ENCODE measurements at places on chromosomes 5 and 9.

DNA sequence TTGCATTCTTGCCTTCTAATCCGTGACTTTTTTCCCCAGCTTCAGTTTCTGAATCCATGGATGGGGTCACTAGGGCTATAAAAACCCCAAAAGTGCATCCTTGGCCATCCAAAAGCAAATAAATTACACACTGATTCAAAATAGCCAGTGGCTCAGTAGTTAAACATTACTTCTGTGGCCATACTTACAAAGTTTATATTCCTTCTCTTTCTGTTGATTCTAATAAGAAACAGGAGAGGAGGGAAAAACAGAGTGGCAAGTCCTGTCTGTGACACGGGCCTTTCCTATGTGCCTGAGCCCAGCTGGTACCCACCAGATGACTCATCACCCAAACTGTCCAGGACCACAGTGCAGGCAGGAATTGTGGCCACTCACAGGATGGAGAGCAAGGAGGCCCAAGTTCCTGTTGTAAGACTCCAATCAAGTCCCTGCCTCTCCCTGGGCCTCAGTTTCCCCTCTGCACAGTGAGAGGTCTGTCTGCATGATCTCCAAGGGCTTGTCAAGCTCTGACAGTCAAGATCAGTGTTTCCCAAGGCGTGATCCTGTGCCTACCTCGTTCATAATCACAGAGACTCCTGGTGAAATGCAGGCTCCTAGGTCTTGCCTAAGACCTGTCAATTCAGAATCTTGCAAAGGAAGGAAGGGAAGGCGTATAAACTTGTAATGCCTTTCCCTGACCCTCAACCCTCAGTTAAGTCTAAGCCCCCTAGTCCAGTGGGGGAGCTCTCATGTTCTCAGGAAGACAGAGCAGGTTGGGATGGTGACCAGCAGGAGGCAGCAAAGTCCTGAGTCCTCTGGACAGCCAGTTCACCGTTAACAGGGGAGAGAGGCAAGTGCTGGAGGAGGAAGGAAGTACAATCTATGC lies 29.5 kb downstream of the TNIP1 start:
- DNase-seq, result peak; percentile 53
- H3K27ac ChIP-seq, result no peak overlapping the region
- no peaks in the 10 kb centered on the region for H3K4me1 ChIP-seq

GRCh38 chr9:25681266-25681665 lies 3.0 kb upstream of the TUSC1 start:
- H3K4me1 ChIP-seq, result no peaks in the 10 kb centered on the region
- no peaks in the 10 kb centered on the region for H3K36me3 ChIP-seq
- DNase-seq, result no peak
- no peak overlapping the region for H3K27ac ChIP-seq
- no peaks in the 10 kb centered on the region for H3K27me3 ChIP-seq

GRCh38 chr5:66597183-66597757 lies 1.1 kb downstream of the MAST4 start:
- no peak for DNase-seq
- H3K27me3 ChIP-seq, result no peaks in the 10 kb centered on the region
- no peaks in the 10 kb centered on the region for H3K36me3 ChIP-seq
- peaks cover 3% of the 10 kb centered on the region for H3K4me1 ChIP-seq
- H3K4me3 ChIP-seq, result peak overlapping the region; percentile 88

- H3K4me1 ChIP-seq, result peaks cover 11% of the 10 kb centered on the region
- no peak overlapping the region for H3K27ac ChIP-seq
- DNase-seq, result peak; percentile 9
- no peak overlapping the region for H3K4me3 ChIP-seq
- H3K27me3 ChIP-seq, result no peaks in the 10 kb centered on the region
These were observed 64.0 kb downstream of the CARTPT start for GRCh38 chr5:71782771-71783770.

- H3K4me1 ChIP-seq, result peaks cover 5% of the 10 kb centered on the region
- no peak for DNase-seq
- no peak overlapping the region for H3K4me3 ChIP-seq
- no peak overlapping the region for H3K27ac ChIP-seq
- H3K36me3 ChIP-seq, result no peaks in the 10 kb centered on the region
These were observed 28.8 kb downstream of the TTC39B start for GRCh38 chr9:15278091-15278687.

DNA sequence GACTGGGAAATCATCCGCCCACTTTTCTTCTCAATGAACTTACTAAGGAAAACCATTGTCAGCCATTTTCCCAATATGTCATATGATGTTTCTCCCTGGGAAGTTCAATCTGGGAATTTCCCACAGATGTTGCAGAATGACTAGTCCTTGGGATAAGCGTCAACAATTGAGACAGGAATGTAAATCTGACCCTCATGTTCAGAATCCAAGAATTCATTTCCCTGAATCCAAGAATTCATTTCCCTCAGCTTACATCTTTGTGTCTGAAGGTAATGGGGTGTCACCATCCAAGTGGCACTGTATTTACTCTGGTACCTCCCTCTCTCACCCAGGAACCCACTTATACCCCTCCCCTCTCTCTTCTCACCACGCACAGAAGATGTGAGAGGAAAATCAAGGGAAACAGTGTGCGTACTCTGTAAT lies 7.4 kb downstream of the KLF9 start:
- peaks cover 61% of the 10 kb centered on the region for H3K4me1 ChIP-seq
- H3K27me3 ChIP-seq, result no peaks in the 10 kb centered on the region
- peak overlapping the region; percentile 56 for H3K27ac ChIP-seq
- no peaks in the 10 kb centered on the region for H3K36me3 ChIP-seq
- no peak overlapping the region for H3K4me3 ChIP-seq

DNA sequence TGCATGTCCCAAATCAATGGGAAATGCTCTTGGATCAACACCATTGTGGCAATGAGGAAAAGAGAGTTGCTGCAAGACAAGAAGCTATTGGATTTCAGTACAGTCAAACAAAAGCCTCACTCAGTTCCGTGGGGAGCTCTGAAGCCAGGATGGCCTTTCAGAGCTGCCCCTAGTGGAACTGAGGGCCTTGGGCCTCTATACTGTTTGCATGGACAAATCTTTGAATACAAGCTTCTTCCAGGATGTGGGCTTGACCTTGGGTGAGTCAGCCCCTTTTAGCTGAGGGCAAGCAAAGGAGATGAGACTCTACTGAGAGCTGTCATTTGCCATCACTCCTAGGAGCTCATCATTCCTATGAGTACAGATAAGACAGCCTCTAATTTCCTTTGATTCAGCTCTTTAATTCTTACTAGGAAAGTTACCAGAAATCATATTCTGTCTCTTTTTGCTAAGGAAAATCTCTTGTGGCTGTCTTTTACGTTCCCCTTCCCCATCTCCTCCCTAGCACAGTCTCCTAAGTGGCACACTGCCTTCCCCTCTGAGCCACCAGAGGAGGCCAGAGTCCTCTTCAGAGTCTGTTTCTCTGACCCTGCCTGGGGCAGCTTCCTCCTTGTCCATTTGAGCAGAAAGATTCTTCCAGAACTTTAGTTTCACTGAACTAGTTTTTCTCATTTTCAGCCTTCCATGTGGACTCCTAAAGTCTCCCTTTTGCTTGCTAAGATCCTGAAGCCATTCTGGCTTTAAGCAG lies 168.8 kb upstream of the POC5 start:
- H3K27me3 ChIP-seq, result no peaks in the 10 kb centered on the region
- H3K4me3 ChIP-seq, result no peak overlapping the region
- no peak for DNase-seq
- H3K4me1 ChIP-seq, result no peaks in the 10 kb centered on the region

- H3K4me3 ChIP-seq, result peak overlapping the region; percentile 47
- no peaks in the 10 kb centered on the region for H3K36me3 ChIP-seq
- DNase-seq, result peak; percentile 12
These were observed 1.1 kb upstream of the NTRK2 start for GRCh38 chr9:84668196-84669012.

DNA sequence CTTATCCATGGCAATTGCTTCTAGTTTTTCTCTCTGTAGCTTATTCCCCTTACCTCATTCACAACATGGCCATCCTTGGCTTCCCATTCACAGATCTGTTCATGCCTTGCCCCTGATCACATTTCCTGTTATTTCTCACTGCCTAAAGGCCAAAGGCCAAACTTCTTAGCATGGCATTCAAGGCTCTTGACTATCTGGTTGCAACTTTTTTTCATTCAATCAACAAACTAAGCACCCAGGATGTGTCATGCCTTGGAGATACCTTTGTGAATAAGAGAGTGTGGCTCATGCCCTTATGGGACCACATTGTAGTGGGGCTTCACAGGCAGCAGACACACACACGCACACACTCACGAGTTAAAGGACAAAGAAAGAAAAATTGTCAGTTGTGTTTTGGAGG lies 27.6 kb downstream of the FGF1 start:
- H3K36me3 ChIP-seq, result no peaks in the 10 kb centered on the region
- no peak overlapping the region for H3K27ac ChIP-seq
- peaks cover 3% of the 10 kb centered on the region for H3K27me3 ChIP-seq
- no peak for DNase-seq
- H3K4me1 ChIP-seq, result peaks cover 4% of the 10 kb centered on the region
- H3K4me3 ChIP-seq, result no peak overlapping the region

- no peaks in the 10 kb centered on the region for H3K27me3 ChIP-seq
- no peak overlapping the region for H3K27ac ChIP-seq
- no peak overlapping the region for H3K4me3 ChIP-seq
- H3K4me1 ChIP-seq, result no peaks in the 10 kb centered on the region
These were observed 188.0 kb downstream of the KDM4C start for GRCh38 chr9:6945816-6946215.

GRCh38 chr9:136024696-136025316 lies 63.6 kb upstream of the UBAC1 start:
- no peaks in the 10 kb centered on the region for H3K36me3 ChIP-seq
- H3K4me1 ChIP-seq, result no peaks in the 10 kb centered on the region
- no peak overlapping the region for H3K4me3 ChIP-seq

All from T-cell (primary cell).